Thymus (tissue), 14 donors: ENCODE measurements at places on chromosomes 1 and 21. TPM values are rescaled to one million over a fixed set of nuclear protein-coding genes. Genes with fewer than 3 reads are reported as not detected.

DNA sequence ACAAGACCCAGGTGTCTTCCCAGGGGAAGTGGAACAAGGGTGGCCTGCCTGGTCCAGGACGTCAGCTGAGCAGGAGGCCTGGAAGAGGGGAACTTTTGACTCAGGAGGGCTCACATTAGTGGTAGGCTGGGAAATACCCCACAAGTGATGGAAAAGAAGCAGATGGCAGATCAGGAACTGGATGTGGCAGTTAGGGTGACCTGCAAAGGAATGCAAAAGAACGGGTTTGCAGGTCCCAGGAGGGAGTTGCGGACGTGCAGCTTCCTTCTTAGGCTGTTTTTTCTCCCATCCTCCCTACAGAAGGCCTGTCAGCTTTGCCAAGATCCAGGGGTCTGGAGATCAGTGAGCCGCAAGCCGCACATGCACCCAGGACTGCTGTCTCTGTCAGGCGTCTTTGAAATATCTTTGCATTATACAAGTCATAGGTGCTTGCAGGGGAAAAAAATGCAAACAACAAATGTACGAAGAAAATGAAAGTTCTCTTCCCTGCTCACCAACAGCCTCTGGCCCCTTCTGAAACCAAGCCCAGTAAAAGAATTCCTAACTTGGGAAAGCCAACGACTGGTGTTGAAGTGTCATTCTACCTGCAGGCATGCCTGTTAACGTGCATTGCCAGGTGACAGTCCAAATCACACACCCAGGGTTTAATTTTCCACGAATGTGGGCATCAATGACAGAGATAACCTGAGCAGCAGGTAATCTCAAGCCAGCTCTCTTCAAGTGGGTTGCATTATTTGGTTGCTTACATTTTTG, 34.4 kb downstream of the NENF start:
- no peak for DNase-seq
- H3K27ac ChIP-seq = no peak overlapping the region
- no peaks in the 10 kb centered on the region for H3K4me1 ChIP-seq
- no peaks in the 10 kb centered on the region for H3K36me3 ChIP-seq

The CACYBP gene
- 91.4 TPM for total RNA-seq

The SMCP gene
- total RNA-seq = not detected

DNA sequence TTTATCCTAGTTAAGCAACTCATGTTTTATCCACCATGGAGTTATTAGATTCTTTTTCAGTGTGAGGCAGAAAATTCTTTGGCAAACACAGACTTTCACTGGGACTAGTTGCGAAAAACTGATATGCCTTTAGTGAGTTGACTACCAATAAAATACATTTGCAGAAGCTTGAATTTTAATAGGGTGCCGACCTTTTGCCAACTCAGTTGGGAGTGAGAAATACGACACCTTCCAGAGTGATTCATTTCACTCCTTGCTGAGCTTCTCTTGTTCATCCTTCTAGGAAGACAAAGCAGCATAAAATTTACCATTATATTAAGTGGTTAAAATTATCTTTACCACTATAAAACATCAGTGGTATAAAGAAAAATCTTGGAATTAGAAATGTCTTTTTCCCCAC, 1.2 kb upstream of the KRTAP23-1 start:
- no peak overlapping the region for H3K27ac ChIP-seq
- H3K36me3 ChIP-seq = no peaks in the 10 kb centered on the region
- no peak overlapping the region for H3K4me3 ChIP-seq
- H3K27me3 ChIP-seq = no peaks in the 10 kb centered on the region
- DNase-seq = no peak

GRCh38 chr1:56317722-56318121, 261.6 kb downstream of the PLPP3 start:
- no peaks in the 10 kb centered on the region for H3K36me3 ChIP-seq
- H3K27ac ChIP-seq = no peak overlapping the region
- DNase-seq = no peak
- H3K27me3 ChIP-seq = no peaks in the 10 kb centered on the region
- H3K4me1 ChIP-seq = no peaks in the 10 kb centered on the region

The TSPEAR gene
- 0.38 TPM for total RNA-seq

GRCh38 chr1:197472141-197472540, 204.1 kb downstream of the CRB1 start:
- no peaks in the 10 kb centered on the region for H3K27me3 ChIP-seq
- H3K4me3 ChIP-seq = no peak overlapping the region
- peaks cover 4% of the 10 kb centered on the region for H3K4me1 ChIP-seq
- no peak for DNase-seq

GRCh38 chr1:109247401-109248365, 1.7 kb upstream of the CELSR2 start:
- no peaks in the 10 kb centered on the region for H3K36me3 ChIP-seq
- H3K27me3 ChIP-seq = peaks cover 50% of the 10 kb centered on the region

- H3K4me3 ChIP-seq = no peak overlapping the region
- no peak for DNase-seq
- no peak overlapping the region for H3K27ac ChIP-seq
- no peaks in the 10 kb centered on the region for H3K36me3 ChIP-seq
These were observed 143.5 kb upstream of the USH2A start for GRCh38 chr1:216566641-216567205.

GRCh38 chr1:179295164-179295755, 1.7 kb downstream of the SOAT1 start:
- H3K36me3 ChIP-seq = no peaks in the 10 kb centered on the region
- H3K27ac ChIP-seq = no peak overlapping the region
- no peaks in the 10 kb centered on the region for H3K27me3 ChIP-seq
- no peak overlapping the region for H3K4me3 ChIP-seq
- DNase-seq = no peak

The GJA5 gene
- total RNA-seq = 1.9 TPM

DNA sequence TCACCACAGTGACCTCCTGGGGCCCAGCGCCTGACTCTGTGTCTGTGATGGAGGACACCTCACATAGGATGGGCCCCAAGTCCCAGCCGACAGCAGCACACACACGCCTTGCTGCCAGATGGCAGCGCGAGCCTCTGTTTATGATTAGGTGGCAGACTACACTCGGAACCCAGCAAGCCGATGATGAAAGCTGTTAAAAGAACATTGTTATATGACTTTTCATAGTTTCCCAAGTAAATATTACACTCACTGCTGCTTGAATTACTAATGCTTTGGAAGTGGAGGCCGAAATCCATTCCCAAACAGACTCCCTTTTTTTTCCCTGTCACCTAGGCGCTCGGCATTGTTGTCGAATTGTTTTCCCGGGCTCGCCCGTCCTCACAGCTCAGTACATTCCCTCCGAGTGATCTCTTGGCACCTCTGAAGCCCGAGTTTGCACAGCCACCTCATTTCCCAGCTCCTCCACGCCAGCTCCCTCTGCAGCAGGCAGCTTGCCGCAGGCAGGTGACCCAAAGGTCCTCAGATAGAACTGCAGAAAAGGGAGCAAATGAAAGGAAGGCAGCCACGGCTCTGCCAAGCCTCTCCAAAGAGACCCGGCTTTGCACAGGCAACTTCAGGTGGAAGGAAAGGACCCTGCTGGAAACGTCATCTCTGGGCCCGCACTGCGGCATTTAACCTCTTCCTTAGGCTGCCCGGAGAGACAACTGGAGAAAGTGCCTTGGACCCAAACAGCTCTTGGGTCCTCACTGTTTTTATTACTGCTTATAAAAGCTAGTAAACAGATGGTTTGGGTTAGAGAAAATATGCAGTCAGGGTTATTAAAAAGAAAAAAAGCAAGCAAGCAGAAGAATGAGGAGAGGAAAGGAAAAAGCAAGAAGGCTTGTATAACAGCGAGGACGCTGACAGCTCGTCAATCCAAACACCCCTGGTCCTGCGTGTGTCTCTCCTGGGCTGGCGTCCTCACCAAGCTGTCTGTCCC, 72.2 kb upstream of the SLC25A33 start:
- H3K4me3 ChIP-seq = no peak overlapping the region
- no peaks in the 10 kb centered on the region for H3K4me1 ChIP-seq
- no peak overlapping the region for H3K27ac ChIP-seq

GRCh38 chr1:184156521-184157393, 105.2 kb downstream of the TSEN15 start:
- H3K4me1 ChIP-seq = peaks cover 20% of the 10 kb centered on the region
- H3K36me3 ChIP-seq = no peaks in the 10 kb centered on the region
- H3K27ac ChIP-seq = no peak overlapping the region
- H3K27me3 ChIP-seq = no peaks in the 10 kb centered on the region
- DNase-seq = no peak
- no peak overlapping the region for H3K4me3 ChIP-seq

DNA sequence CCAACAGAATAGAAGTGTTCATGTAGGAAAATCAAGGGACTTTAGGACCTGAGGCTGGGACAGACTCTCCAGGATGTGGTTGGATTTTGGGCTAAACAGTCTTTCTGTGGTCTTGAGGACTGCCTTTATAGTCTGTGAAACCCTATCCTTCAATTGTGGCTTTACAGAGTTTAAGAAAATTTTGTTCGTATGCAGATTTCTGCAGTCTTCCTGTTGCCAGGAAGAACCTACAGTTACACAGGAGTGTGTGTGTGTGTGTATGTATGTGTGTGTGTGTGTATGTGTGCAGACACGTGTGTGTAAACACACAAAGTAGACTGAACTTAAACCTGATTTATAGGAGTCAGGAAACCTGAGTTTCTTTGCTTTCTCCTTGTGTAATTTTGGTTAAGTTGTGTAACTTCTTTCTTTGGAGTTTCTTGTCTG, 22.8 kb downstream of the NEK7 start:
- H3K36me3 ChIP-seq = no peaks in the 10 kb centered on the region
- no peak overlapping the region for H3K4me3 ChIP-seq
- peak overlapping the region; percentile 49 for H3K27ac ChIP-seq
